Testis (tissue), 5 donors: ENCODE measurements at places on chromosomes 7 and 10. TPM values are rescaled to one million over a fixed set of nuclear protein-coding genes. Genes with fewer than 3 reads are reported as not detected.

- DNase-seq = peak; percentile 87
These were observed 83.8 kb downstream of the BMS1 start for GRCh38 chr10:42866115-42866995.

MYL10 gene
- not detected for total RNA-seq

DNA sequence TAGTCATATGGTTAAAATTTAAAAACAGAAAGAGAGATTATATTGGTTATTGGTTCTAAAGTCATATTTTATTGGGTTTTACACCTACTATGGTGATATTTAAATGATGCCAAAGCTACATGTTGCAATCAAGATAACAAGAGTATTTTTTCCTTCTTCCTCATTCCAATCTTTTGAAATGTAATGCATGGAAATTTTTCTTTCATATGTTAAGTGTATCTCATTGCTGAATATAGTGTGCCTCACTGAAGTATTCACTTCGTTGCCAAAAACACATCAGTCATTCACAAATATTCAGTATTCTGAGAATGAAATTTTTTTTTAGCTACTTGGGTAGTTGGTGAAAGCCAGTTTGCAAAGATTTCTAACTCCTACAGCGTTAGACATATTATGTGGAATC is 19.5 kb downstream of the HDAC9 start:
- DNase-seq = no peak

DNA sequence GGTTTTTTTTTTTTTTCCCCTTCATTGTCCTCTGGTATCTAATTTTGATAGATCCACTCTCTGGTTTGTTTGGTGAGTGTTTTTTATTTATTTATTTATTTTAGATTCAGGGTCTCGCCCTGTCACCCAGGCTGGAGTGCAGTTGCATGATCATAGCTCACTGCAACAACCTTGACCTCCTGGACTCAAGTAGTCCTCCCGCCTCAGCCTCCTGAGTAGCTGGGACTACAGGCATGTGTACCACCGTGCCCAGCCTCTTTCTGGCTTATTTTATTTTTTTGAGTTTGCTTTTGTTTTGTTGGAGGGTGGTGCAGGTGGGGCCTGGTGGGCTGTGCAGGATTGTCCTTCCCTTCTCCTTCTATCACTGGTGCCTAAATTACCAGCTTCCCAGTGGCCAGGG is 187.2 kb upstream of the SH2B2 start:
- no peak for DNase-seq

GRCh38 chr7:88314061-88314491 is 7.4 kb upstream of the STEAP4 start:
- DNase-seq = no peak

COL13A1 gene
- 0.94 TPM for total RNA-seq

DNA sequence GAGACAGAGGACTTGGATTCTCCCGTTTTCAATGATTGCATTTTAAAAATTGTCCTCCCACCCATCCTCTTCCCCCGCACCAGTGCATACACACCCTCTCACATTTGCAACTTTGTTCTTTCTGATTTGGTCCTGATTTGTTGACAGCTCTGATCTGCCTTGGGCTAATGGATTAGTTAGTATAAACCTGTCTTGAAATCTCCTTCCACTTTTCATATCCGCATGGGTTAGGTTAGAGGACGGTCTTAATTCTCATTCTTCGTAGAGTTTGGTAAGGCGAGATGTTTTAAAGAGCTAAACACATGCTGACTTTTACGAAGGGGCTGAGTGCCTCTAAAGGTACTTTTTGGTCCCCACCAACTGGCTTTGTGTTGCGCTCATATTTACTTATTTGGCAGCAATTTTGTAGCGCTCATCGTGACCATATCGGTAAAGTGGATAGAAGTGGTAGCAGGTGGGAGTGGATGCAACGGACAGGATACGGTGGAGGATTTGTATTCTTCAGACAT is 1.1 kb downstream of the AHR start:
- peak; percentile 34 for DNase-seq

DNA sequence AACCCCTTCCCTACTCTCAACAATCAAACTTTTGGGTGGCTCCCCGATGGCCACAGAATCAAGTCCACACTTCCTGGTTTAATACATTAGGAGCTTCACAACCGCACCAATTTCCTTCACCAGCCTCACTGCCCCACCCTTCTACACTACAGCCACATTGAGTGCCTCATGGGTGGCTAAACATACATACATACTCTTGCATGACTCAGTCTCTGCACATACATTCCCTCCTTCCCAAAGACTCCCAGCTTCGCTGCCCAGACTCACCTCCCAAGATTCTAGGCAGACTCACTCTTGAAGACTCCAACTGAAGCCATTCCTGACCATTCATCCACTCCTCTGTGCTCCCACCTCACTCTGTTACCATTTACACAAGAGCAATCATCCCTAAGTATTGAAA is 15.9 kb downstream of the VPS41 start:
- no peak for DNase-seq

DNA sequence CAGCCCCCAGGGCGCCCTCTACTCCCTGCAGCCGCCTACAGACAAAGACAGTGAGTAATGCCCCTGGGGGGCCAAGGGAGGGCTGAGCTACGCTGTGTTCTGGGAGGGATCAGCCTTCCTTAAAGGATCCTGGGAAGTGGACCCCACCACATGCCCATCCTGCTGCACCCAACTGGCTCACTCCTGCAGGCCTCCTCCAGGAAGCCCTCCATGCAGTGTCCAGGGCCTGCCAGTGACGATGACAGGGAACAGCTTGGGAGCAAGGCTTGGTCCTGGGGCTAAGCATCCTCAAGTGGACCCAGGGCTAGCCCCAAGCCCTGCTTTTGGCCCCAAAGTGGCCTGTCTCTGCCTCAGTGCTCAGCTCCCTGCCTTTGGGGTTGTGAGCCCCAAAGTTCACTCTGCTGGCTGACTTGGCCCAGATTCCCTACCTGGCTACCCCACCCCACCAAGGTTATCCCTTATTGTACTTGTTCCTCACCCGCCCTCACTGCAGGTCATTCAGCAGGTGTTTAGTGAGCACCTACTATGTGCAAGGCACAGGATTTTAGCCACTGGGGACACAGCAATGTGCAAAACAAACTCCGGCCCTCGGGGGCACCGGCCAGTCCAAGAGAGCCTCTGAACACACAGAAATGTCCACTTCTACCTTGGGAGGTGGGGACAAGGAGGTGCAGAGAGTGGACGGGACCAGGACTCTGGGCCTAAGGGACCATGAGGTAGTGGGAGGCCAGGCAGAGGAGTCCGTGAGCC is 83.5 kb downstream of the MYL10 start:
- no peak for DNase-seq
